ENCODE measurements at places on chromosomes 5 and 9.

DNA sequence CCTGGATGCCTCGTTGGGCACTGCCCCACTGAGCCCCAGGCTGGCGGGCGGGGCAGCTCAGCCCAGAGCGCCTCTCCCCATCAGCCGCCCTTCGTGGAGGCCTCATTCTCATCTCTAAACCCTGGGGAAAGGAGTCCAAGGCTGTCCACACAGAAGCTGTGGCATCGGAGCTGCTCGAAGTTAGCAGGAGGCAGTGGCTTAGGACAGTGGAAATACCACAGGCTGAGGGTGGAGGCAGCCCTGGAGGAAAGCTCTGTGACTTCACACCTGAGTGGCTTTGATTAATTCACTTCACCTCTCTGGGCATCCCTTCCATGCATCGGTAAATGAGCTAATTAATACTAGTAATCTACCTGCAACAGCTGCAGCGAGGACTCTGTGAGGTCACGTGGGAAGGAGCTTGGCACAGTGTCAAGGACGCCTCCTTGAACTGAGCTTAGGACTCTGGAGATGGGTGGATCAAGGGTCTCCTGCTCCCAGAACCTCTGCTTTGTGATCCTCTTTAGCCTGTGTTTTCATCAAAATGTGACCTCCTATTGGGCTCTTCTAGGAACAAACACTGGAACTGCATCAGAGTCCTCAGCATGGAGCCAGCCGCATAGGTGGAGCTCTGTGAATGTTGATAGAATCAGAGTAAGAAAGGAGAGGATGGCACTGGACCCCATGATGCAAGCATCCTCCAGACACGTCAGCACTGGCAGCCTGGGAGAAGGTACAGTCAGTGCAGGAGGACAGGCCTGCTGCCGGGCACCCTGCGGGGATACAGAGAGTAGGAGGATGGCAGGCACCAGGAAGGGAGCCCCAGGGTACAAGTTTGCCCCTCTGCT lies 842 bp upstream of the ANGPTL2 start:
- DNase-seq, result no peak

DNA sequence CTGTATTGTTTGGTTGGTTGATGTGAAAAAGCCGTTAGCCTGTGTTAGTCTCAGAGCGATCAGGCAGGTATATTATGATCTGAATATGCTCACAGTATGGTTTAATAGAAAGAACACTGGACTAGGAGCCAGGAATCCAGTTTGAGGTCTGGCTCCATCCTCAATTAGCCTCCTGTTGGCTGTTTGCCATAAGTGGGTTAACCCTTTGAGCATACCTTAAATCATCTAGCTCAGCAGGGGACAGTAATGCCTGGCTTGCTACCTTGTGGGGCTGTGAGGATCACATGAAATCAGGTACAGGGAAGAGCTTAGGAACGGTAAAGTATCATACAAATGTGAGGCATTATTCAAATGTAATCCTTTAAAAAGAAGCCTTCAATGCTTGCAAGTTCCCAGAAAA lies 104.7 kb downstream of the CMYA5 start:
- DNase-seq, result no peak

- no peak for DNase-seq
Observed at GRCh38 chr9:92608909-92609445, 61.0 kb downstream of the IPPK start.

GRCh38 chr5:84383816-84384603 lies 670 bp downstream of the EDIL3 start:
- DNase-seq, result no peak

DNA sequence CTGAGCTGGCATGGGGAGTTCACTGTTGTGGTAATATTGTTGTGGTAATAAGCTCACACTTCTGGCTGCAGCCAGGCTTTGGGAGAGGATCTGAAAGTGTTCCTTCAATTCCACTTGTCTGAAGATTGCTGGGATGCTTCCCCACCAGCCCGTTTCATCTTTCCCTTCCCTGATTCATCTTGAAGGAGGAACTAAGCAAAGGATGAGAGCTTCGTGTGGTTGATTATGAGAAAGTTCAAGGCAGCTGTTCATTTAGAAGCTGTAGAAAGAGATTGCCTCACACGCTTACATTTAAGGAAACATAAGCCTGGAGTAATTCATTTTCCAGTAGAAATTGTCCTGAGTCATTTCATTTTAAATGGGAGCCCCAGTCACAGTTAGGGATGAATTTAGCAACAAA lies 122.4 kb upstream of the GAS1 start:
- no peak for DNase-seq

Measured in SK-MEL-5 (cell line).